ENCODE measurements at places on chromosomes 16 and 17. TPM values are rescaled to one million over a fixed set of nuclear protein-coding genes. Genes with fewer than 3 reads are reported as not detected.

DNA sequence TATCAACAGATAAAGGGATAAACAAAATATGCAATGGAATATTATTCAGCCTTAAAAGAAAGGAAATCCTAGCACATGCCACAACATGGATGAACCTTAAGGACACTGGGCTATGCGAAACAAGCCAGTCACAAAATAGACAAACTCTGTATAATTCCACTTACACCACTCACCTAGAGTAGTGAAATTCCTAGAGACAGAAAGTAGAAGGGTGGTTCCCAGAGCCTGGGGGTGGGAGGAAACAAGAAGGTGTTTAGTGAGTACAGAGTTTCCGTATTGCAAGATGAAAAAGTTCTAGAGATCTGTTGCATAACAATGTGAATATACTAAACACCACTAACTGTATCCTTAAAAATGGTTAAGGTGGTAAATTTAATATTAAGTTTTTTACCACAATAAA, 10.0 kb downstream of the SPOP start:
- no peak for DNase-seq

GRCh38 chr16:6016530-6017184, 919.1 kb upstream of the EEF2KMT start:
- DNase-seq, result no peak

DNA sequence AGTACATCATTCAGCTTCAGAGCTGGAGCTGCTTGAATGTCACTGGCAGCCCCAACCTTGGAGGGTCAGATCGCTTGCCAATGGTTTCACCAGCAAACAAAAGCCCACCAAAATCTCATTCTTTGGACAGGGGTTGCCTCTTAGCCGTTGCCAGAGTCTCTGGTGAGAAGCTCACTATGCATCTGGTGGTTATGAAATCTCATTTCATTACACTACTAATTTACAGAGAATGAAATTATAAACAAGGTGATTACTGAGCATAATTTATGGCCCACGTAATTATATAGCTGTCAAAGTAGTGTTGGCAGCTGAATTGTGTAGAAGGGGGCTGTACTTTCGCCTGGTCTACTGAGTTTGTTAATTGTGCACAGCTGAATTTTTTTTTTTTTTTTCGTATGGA, 688.9 kb upstream of the KIF2B start:
- no peak for DNase-seq

- DNase-seq, result no peak
These were observed 39.3 kb downstream of the CHD9 start for GRCh38 chr16:53094013-53094630.

DNA sequence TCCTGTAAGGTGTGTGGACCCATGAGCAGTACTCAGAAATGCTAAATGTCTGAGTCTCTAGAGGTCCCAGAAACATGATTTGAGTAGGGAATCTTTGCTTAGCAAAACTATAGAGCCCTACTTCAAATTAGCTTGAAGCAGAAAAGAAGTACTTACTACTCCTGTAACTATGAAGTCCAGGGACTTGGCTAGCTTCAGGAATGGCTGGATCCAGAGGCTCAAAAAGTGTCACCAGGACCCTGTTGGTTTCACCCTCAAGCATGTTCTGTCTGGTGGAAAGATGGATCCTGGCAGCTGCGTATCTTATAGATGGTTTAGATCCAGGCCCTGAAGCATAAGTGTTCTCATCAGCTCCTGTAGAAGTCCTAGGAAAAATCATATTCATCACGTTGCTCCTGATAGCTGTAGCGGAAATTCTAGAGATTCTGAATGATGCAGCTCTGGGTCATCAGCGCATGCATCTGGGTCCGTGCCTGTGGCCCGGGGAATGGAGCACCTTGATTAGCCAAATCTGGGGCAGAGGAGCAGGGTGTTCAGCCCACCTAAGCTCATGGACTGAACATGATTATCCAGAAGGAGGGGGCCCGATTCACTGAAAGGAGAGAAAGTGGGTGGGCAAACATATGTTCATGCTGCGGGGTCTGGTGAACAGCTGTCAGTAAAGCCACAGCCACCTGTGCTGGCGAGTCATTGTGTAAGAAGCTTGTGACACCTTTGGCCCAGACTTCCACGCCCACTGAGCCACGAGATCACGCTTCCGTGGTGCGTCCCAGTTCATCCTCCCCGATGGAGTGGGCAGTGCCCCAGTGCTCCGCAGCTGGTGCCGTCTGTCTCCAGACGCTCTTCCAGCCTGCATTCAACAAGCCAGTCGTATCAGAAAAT, 260.6 kb downstream of the CPPED1 start:
- DNase-seq, result peak; percentile 25

GRCh38 chr16:13957197-13958078, 37.5 kb downstream of the ERCC4 start:
- peak; percentile 38 for DNase-seq

DNA sequence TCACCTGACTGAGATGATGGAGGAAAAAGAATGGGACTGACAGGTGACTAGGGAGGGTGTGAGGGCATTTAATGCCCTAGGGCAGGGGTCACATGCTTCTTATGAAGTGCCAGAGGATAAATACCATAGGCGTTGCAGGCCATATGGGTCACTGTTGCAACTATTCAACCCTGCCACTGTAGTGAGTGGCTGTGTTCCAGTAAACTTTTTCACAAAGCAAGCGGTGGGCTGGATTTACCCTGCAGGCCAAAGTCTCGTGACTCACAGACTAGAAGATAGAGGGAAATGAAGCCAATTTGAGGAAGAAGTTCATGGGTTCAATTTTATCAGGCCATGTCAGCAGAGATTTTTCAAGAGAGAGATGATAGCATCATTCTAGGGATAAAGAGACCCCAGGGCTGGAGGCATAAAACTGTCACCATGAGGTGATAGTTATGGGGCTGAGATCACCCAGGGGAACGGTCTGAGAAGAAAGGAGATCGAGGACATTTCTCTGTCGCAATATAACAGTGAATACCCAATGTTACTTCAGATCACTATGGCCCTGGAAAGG, 8.6 kb downstream of the ARHGAP17 start:
- no peak for DNase-seq

GRCh38 chr17:63452962-63453551, 7.0 kb upstream of the CYB561 start:
- no peak for DNase-seq

- no peak for DNase-seq
These were observed 14.4 kb downstream of the DNAJC7 start for GRCh38 chr17:42002792-42003301.

GRCh38 chr16:88353691-88354090, 29.1 kb upstream of the ZNF469 start:
- DNase-seq, result no peak

GRCh38 chr16:56423584-56424403, 1.6 kb downstream of the AMFR start:
- DNase-seq, result no peak

- no peak for DNase-seq
These were observed 12.7 kb downstream of the KRT12 start for GRCh38 chr17:40854175-40854814.

GRCh38 chr16:6891496-6891895, 441.1 kb upstream of the RBFOX1 start:
- no peak for DNase-seq

GRCh38 chr17:77645072-77646045, 313.1 kb upstream of the TNRC6C start:
- peak; percentile 86 for DNase-seq

- DNase-seq, result no peak
These were observed 262.7 kb upstream of the KCNJ16 start for GRCh38 chr17:69812240-69812837.

DNA sequence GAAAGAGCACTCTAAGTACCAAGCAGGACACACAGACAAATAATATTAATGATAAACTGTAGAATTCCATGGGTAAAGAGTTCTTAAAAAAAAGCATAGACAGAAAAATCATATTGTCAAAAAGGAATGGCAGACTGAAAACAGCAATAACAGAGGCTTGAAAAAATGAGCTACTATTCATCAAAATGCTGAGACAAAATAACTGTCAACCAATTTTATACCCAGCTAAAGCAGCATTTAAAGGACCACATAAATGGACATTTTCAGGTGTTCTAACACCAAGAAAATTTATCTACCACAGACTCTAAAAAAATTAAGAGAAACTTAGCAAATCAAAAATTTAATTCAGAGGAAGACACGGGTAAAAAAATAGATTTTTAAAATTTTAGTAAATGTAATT, 119.1 kb downstream of the DYNLRB2 start:
- DNase-seq, result no peak

GRCh38 chr17:73335591-73336407, 24.0 kb upstream of the CDC42EP4 start:
- DNase-seq, result no peak

DNA sequence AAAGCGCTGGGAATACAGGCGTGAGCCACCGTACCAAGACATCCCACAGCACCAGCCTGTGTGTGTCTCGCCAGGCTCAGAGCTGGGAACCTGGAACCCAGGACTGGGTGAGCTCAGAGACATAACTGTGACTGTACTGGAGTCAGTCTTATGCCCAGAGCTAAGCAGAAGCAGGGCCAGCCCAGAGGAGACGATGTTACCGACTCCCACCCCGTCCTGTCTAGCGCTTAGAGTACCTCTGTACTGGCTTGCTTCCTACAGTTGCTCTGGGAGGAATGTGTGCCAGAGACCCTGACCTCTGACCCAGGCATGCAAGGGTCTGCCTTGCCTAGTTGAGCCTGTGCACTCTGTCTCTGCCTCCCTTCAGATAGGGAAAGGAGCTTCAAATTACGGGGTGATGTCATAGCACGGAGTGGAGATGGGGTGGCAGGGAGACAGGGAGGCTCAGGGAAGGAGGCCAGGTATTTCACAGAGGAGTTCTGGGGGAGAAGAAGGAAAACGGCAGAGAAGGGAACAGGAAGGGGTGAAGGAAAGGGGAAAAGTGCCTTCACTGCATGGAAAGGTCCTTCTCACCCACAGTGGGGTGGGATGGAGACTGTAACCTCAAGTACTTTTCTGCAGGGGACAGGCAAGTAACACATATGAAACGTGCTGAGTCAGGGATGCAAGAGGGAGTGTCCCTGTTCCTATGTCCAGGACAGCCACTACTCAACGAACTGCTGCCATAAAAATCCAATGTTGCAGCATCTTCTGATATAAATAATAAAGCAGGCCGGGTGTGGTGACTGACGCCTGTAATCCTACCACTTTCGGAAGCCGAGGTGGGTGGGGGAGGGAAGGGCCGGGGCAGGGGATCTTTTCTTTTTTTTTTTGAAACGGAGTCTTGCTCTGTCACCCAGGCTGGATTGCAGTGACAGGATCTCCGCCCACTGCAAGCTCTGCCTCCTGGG, 5.8 kb upstream of the ARMC5 start:
- no peak for DNase-seq

DNA sequence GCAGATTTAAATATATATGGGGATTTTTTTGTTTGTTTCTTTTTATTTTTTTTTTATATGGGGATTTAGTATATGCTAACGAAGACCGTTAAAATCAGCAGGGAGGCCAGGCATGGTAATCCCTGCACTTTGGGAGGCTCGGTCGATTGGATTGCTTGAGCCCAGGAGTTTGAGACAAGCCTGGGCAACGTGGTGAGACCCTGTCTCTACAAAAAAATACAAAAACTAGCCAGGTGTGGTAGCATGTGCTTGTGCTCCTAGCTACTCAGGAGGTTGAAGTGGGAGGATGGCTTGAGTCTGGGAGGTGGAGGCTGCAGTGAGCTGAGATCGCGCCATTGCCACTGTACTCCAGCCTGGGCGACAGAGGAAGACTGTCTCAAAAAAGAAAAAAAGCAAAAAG, 22.3 kb upstream of the MEIOC start:
- no peak for DNase-seq

- no peak for DNase-seq
These were observed 52.1 kb upstream of the TNRC6C start for GRCh38 chr17:77906377-77906871.

GRCh38 chr16:74800216-74800871, 25.7 kb upstream of the FA2H start:
- no peak for DNase-seq

- no peak for DNase-seq
These were observed 56.3 kb upstream of the BRD7 start for GRCh38 chr16:50425044-50425443.

GRCh38 chr17:63644846-63645245, 22.6 kb downstream of the MAP3K3 start:
- no peak for DNase-seq

DNA sequence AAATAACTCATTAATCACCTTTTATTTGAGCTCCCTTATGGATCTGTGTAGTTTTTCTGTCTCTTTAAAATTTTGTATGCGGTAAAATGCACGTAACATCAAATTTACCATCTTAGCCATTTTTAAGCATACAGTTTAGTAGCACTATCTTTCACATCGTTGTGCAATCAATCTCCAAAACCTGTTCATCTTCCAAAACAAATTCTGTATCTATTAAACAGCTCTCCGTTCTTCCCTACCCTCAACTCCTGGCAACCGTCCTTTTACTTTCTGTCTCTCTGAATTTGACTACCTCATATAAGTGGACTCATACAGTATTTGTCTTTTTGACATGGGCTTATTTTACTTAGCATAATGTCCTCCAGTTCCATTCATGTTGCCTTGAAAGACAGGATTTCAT, 100.5 kb downstream of the NF1 start:
- no peak for DNase-seq

GRCh38 chr17:3911271-3912053, 4.8 kb downstream of the P2RX1 start:
- peak; percentile 95 for DNase-seq

DNA sequence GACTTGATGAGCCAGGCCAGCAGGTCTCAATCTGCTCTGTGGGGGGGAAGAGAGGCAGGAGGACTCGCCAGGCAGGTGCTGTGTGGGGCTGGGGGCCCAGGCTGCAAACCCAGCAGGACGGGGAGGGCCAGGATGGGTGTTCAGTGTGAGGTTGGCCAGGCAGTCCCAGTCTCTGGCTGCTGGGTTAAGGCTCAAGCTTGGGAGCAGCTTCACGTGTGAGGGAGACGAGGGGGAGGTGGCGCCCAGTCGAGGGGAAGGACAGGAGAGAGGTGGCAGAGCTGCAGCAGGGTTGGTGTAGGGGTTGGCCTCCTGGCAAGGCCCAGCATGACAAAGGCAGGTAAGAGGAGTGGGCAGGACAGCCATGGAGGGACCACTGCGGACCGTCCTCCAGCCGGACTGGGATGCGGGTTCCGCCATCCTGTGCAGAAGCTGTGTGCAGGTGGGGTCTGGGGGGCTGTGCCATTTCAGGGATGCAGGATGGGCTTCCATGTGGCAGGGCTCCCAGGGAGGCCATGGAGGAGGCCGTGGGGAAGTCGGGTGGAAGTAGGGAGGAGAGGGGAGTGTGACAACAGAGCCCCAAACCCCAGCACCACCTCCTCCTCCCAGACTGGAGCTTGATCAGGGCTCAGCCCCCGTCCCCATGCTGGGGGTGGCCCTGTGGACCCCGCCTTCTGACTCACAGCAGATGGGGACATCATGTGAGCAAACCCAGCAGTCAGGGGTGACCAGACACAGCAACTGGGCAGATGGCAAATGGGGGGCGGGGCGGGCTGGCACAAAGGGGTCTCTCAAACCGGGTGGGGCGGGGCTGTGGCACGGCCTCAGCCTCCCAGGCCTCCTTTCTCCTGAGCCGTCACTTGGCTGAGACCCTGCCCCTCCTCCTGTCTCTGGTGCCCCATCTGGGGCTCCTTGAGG, 2.8 kb downstream of the ADGRG1 start:
- no peak for DNase-seq

MYH1 gene
- total RNA-seq, result not detected

SMG1 gene
- 103 TPM for total RNA-seq

RHOT1 gene
- total RNA-seq, result 27.2 TPM

ARHGAP44 gene
- total RNA-seq, result 0.50 TPM

SYNGR3 gene
- total RNA-seq, result 7.2 TPM
